ENCODE measurements at places on chromosomes 5 and 9.

- DNase-seq: no peak
These were observed 177.0 kb downstream of the CDK5RAP2 start for GRCh38 chr9:120402741-120403542.

GRCh38 chr9:126343271-126343700, 16.7 kb downstream of the MVB12B start:
- no peak for DNase-seq

DNA sequence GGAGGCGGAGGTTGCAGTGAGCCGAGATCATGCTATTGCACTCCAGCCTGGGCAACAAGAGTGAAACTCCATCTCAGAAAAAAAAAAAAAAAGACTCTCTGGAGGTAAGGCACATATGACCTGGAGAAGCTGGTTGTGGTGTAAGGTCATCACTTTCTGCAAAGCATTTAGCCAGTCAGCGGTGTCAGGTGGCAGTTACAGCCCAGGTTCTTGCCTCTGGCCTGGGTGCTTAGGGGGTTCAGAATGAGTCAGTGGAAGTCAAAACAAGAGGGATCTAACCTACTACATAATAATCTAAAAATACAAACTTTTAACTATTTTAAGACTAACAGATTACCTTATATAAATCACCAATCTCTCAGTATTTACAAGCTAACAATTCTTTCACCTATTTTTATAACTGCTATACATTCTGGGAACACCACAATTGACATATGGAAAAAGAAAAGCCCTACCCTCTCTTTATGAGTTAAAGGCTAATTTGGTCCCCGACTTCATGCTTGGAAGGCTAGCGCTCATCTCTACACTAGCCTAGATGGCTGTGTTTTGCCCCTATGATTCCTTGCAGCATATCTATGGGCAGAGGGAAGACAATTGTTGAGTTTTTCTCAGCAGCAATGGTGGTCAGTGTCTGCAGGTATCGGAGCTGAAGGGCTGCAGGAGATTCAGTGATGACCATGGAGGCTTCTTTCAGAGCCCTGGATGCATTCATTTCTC, 29.2 kb downstream of the STOM start:
- DNase-seq: no peak

DNA sequence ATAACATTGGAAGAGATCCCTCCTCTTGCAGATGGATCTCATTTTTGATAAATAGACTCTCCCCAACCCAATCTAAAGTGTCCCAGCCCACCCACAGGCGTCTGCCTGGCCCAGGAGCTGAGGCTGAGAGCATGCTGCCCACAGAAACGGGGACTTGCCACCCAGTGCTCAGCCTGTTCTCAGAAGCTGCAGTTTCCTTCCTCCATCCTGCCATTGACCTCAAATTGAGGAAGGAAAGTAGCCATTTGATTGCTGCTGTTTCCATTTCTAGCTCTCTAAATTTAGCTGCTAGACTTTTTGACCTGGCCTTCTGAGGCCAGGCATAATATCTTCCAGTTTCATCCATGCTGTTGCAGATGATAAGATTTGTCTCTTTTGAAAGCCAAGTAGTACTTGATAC, 31.1 kb upstream of the FRMD3 start:
- no peak for DNase-seq

DNA sequence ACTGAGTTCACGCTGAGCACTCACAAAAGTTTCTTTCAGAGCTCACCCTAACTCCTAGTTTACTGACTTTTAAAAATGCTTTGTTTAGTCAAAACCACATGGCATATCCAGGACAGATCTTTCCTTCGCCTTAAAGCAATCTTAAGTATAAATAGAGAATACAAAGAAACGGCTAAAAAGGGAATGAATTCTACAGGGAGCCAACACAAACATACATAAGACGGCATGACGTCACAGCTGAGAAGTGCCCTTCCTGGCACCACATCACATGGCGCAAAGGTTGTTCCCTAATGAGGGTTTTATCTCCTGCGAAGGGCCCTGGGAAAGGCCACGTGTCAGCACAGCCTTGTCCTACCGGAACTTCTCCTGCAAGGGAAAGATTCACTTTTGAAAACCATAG, 141.3 kb downstream of the IRX1 start:
- DNase-seq: no peak

- no peak for DNase-seq
These were observed 63.2 kb downstream of the SYK start for GRCh38 chr9:90864779-90865178.

GRCh38 chr5:1295650-1296037, 776 bp upstream of the TERT start:
- DNase-seq: no peak

GRCh38 chr9:131270171-131271015, 5.9 kb downstream of the FAM78A start:
- DNase-seq: peak; percentile 41

DNA sequence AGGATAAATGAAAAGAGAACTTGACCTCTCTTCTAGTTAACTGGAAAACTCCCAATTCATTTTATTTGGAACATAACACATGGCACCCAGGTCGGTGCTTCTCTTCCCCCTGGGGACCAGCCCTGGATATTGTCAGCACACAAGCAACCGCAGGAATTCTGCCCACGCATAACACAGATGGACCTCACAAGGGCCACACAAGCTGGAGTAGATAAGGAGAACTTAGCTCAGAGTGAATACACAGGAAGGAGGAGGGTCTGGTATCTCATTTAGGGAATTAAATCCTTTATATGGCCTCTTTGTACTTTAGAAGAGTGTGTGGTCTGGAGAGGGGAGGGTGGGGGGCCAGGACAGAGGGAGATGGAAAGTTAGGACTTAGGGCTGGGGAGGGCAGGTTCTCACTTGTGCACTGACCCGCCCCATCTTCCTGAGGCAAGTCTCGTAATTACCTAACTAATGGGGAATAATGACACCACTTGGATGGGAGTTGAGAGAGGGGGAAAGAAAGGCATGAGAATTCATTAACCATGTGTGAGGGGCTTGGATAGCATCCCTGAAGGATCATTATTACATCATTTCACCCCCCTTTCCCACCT, 341.2 kb upstream of the WWC1 start:
- DNase-seq: no peak

GRCh38 chr5:96671441-96671840, 9.3 kb downstream of the CAST start:
- no peak for DNase-seq

DNA sequence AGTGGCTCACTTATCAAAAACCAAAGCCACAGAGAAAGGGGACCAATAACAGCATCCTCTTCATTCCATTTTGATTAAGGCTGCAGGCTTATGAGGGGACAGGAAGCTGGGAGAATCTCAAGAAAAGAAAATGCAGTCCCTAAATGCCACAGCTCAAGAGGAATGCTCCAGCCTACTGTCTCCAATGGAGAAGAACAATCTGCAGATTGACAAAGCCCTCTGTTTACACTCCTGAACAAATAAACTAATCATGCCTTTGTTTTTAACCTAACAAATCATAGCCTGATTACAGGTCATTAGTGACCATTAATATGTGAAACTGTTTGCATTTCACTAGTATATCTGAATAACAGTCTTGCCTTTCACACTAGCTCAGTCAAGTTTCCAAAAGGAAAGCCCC, 26.5 kb downstream of the PPP2R2B start:
- DNase-seq: no peak

- DNase-seq: no peak
These were observed 248.1 kb downstream of the IRX1 start for GRCh38 chr5:3843706-3844105.

Measured in stimulated activated naive CD8-positive, alpha-beta T cell treated with anti-CD3 and anti-CD28 coated beads, Interleukin-15, amount 100 ng/mL, for 72 hours (primary cell).